ENCODE measurements at places on chromosomes 4 and X.

DNA sequence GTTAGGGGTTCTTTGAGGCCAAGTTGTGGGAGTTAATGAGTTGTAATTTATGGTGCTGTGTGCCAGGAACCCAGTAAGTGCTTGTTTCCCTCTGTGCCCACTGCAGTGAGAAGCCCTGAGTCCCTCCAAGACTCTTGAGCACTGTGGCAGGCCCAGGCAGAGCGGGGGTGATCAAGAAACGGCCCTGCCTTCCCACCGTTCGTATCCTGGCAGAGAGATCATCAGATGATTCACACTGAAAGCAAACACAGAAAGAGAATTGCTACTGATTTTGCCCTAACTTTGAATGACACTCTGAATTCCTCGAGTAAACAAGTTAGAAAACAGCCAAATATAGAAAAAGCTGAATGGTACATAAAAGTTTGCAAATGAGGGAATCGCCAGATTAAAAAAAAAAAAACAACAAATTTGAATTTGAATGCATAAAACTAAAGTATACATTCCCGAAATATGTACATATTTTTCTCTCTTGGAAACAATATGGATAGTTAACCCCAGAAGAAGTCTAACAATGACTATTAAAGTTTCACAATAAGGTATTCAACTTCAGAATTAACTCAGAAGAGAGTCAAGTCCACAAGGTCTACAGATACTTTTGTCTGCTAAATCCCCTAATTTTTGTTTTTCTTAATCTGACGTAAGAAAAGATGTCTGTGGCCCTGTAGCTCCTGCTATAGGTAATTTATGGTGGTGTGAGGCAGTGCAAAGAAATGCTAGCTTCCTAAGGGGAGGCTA lies 71.8 kb downstream of the AFAP1 start:
- DNase-seq: no peak

GRCh38 chrX:28610746-28611145 lies 23.5 kb downstream of the IL1RAPL1 start:
- DNase-seq: no peak

GRCh38 chr4:101198682-101199339 lies 148.5 kb downstream of the PPP3CA start:
- no peak for DNase-seq

DNA sequence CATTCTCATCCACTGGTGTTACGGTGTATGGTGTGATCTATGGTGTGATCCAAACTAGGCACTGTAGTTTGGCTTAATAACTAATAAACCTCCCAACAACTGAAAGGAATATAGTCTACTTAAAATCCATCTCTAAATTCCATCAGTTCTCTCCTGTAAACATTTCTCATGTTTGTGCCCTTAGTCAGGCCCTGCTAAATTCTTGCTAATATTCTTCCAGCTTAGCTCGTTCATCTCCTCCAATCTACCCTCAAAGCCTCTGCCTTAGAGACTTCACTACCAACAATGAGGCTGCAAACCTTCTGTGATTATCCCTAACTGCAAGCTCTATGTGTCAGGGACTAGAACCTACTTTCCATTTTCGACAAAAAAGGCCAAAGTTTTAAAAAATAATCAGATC lies 28.1 kb downstream of the ZAR1 start:
- DNase-seq: no peak

DNA sequence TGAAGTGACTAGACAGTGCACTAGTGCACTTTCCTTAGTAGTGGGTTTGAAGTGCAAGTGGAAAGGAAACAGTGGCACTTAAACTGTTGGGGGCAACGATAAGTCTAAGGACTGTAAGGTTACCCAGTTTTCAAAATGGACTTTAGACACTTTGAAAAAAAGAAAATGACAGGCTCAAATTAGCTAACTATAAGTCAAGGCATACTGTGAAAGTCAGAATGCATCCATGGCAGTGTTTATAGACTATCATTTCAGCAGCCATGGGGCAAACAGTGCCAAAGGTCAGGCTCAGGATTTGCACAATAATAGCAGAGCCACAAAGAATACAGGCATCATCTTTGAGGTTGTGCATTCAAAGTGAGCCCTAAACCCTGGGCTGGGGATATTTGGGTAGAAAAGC lies 104.4 kb downstream of the CXCL13 start:
- no peak for DNase-seq

- DNase-seq: no peak
Observed at GRCh38 chrX:12978205-12979025, 3.5 kb downstream of the TMSB4X start.

- no peak for DNase-seq
Observed at GRCh38 chr4:98204236-98204553, 57.0 kb upstream of the RAP1GDS1 start.

- DNase-seq: no peak
Observed at GRCh38 chr4:183022617-183023016, 76.4 kb upstream of the WWC2 start.

GRCh38 chr4:555566-556275 lies 20.4 kb downstream of the TMEM271 start:
- no peak for DNase-seq

GRCh38 chrX:63506320-63506719 lies 155.2 kb upstream of the SPIN4 start:
- DNase-seq: no peak

Measured in stimulated activated CD8-positive, alpha-beta memory T cell treated with anti-CD3 and anti-CD28 coated beads, Interleukin-4, amount 100 ng/mL, for 1 hour (primary cell).